ENCODE measurements at places on chromosomes 11 and 22.

DNA sequence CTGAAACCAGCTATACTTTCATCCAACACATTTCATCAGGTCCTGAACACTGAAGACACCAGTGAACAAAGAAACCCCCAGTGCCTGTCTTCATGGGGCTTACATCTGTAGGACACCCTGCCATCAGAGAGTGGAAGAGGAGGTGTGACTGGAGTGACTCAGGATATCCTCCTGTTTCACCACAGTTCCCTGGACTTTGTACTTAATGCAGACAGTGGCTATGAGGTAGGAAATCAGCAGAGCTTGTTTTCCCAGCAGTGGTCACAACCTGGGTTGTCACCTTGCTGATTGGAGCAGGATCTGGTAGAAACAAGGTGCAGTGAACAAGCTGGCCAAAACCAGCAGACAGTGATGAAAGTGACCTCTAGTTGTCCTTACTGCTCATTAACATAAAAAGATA is 128.8 kb downstream of the KIRREL3 start:
- DNase-seq = no peak

DNA sequence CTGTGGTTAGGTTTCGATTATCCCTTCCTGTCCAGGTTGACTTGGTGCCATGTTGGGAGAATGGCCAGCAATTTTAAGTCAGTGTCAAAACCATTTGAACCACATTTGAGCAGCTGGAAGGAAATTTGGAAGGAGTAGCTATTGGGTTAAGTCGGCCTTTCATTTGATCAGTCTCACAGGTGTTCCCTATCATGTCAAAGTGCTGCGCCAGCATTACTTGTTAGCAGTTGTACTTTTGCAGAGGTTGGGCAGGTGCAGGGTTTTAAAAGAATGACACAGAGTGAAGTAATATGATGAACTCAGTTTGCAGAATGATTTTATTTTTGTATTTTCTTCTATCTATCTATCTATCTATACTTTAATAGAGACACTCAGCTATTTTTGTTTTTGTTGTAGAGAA is 6.4 kb upstream of the TYMP start:
- DNase-seq = no peak

GRCh38 chr11:86623041-86623621 is 49.3 kb downstream of the ME3 start:
- no peak for DNase-seq

- no peak for DNase-seq
Observed at GRCh38 chr11:36091256-36091811, 147.5 kb downstream of the LDLRAD3 start.

- DNase-seq = no peak
Observed at GRCh38 chr11:116030697-116031331, 526.6 kb upstream of the CADM1 start.

DNA sequence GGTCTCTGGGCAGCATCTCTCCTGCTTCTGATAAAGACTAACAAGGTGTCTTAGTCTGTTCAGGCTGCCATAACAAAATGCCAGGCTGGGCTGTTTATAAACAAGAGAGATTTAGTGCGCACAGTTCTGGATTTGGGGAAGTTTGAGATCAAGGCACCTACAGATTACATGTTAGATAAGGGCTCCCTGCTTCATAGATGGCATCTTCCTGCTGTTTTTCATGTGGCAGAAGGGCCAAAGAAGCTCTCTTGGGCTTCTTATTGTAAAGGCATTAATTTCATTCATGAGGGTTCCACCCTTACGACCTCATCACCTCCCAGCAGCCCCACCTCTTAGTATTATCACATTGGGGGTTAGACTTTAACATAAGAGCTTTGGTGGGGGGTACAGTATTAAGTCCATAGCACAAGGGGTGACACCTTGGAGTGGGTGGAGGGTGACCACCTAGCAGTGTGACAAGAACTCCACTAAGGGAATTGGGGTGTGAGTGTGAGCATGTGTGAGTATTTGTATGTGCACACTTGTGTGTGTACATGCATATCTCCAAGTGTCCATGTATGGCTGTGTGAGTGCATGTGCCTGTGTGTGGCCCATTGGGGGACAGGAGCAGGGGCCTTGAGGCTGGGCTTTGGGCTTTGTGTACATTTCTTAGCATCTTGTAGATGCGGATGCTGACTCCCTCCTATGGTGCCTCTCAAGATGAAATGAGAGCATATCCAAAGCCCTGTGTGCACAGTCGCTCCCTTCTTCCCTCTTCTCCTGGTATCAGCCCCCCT is 42.7 kb downstream of the BCR start:
- DNase-seq = no peak

DNA sequence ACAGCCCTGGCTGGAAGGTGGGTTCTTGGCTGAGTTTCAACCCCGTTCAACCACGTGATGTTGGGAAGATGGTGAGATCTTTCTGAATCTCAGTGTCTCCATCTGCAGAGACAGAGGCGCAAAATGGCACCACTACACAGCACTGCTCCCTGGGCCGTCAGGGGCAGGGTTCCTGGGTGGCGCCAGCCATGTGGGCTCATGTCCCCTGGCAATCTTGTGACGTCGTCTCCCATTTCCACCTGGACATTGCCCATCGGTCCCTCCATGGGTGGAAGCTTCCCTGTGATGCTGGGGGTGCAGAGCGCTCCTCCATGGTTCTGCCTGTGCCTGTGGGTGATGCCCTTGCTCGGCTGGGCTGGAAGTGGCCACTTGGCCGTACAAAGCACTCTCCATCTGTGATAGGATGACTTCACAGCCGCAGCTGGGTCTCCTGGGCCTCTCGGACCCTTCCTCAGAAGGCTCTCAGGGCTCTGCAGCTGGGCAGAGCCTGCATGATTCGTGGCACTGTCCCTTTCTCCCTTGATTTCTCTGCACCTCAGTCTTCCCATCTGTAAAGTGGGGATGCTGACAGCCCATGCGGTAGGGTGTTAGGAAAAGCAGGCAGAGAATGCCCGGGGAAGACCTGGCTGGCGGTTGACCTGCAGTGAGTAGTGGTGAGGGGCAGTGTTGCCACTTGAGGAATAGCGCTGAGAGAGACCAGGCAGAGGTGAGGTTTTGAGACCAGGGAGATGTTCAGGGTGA is 35.2 kb downstream of the SMIM38 start:
- DNase-seq = no peak

DNA sequence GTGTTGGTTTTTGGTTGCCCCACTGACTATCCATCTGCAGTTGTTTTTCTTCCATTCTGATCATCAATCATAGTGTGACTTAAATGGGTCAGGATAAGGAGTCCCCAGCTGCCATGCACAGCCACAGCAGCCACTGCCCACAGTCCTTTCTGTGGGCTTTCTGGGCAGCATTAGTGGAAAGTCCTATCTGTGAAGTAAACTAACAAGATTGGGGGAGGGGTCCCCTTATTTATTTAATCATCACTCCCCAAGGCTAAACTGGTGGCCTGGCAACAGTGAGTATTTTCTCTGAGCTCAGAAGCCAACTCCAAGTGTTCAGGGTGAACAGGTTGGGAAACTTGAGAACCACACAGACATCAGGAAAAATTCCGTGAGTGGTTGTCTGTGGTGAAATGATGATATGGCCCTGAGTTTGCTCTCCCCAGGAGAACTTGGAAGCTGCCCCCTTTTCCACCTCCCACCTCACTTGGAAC is 145.0 kb downstream of the CCDC34 start:
- DNase-seq = no peak

DNA sequence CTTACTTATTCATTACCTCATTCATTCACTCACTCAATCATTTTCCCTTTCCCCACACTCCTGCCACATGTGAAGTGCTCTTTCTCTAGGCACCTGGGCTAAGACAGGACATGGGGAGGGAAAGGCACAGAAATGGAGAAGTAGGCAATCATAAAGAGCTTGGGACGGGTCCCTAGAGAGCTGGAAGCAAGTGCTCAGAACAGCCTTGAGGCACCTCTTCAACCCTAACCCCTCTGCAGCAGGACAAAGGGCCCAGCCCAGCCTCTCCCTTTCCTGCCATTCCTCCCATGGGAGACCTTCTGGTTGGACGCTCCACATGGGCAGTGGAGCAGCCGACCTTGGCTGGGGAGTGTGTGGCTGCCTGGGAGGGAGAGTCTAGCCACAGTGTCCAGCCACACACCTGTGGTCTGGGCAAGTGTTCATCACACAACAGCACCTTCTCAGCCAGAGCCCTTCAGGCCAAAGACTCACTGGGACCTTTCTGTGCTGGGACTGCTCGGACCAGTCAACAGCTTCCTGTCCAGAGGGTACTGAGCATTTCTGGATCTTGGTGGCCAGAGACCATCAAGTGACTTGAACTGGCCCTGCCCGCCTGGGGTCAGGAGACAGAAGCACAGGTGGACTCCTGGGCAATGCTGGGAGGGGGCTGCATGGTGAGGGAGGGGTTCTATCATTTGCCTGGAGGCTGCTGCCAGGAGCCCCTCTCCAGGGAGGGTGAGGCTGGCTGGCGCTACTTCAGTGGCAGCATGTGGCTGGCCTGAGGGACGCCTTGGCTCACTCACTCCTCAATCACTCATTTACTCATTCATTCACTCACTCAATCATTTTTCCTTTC is 1.0 kb upstream of the MUC5AC start:
- no peak for DNase-seq

GRCh38 chr11:75499423-75500190 is 26.1 kb downstream of the GDPD5 start:
- DNase-seq = no peak

GRCh38 chr22:45335854-45336522 is 26.3 kb downstream of the FAM118A start:
- DNase-seq = no peak

- DNase-seq = no peak
Observed at GRCh38 chr11:29482510-29482909, 534.3 kb downstream of the KCNA4 start.

- DNase-seq = no peak
Observed at GRCh38 chr11:59901306-59901705, 22.7 kb downstream of the OOSP3 start.

DNA sequence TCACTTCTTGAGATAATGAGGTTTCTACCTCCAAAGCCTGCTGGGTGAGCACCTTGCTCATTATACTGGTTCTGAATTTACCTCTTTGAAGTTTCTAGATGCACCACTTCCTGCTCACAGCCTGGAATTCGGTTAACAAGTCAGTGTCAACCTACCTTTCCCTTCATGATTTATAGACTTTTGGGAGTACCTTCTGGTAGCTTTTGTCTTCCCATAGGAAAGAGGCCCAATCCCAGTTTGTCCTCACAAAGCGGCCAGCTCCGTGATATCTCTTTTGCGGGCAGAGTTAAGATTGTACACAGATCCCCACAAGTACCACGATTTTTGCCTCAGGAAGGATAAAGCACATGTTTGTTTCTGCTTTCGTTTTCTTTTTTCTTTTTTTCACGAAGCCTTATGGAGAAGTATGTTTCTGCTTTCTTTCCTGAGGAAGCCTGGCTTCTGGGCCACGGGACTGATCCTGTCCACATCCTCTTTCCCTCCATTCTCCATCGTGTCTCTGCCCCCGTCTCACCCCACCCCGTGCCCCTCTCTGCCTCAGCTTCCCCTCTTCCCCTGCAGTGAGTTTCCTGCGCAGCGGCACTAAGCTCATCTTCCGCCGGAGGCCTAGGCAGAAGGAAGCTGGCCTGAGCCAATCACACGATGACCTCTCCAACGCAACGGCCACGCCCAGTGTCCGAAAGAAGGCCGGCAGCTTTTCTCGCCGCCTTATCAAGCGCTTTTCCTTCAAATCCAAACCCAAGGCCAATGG is 5.7 kb upstream of the HINFP start:
- DNase-seq = no peak
